ENCODE measurements at places on chromosomes 4 and X.

- no peak for DNase-seq
Observed at GRCh38 chr4:93617606-93618005, 210.9 kb upstream of the ATOH1 start.

DNA sequence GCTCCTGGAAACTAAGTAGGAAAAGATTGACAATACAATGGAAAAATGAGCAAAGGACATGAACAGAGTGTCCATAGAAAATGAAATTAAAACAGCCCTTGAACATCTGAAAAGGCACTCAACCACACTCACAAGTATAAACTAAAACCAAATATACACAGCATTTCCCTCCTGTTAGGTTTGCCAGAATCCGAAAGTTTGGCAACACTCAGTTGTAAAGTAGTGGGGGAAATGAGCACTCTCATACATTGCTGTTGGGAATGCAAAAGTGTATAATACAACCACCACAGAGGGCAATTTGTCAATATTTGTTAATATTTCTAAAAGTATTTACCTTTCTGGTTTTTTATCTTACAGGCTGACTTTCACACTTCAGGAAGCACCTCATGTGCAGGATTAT lies 84.2 kb upstream of the TMEM164 start:
- no peak for DNase-seq

- no peak for DNase-seq
Observed at GRCh38 chr4:3077796-3078195, 3.3 kb downstream of the HTT start.

DNA sequence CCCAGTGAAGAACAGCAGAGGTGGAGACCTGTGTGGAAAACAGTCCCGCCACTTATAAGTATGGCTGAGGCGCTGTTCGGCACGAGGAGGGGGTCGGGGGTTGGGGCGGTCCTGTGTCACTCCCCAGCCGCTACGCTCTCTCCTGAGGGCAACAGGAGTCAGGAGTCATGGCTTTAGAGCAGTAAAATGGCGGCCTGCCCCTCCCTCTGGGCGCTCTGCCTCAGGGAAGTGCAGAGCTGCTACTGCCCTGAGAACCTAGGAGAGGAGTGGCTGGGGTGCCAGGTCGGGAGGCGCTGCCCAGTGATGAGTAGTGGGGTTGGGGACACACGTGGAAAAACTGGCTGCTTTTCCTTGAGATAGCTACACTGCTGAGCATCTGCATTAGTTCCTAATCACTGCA lies 551.2 kb upstream of the AMOT start:
- no peak for DNase-seq

- peak; percentile 94 for DNase-seq
Observed at GRCh38 chr4:113762186-113763028, 869 bp upstream of the CAMK2D start.

DNA sequence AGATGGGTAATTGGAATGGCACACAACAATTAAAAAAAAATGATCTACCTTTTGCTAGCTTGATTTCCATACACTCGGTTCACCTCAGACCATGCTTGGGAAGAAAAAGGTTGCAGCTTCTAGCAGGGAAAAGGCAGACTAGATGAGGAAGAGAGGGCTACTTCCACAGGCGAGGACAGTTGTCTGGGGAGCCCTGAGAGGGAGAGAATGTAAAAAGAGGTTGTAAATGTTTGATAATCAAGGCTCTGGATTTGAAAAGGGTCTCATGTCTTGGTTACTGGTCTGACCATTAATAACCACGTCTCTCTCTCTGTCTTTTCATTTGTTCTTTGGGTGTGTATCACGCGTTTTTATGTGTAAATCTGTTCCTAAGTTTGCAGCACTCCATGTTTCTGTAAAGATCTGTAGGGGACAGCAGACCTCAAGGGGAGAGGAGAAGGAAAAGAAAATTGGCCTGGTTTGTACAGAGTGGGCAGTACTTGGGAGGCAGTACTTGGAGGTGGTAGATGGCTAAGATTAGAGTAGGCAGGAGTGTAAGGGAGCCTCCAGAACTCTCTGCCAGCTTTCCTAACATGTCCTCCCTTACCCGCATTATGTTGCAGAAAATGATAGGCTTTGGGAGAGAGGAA lies 750 bp downstream of the ARMCX5 start:
- DNase-seq, result no peak

DNA sequence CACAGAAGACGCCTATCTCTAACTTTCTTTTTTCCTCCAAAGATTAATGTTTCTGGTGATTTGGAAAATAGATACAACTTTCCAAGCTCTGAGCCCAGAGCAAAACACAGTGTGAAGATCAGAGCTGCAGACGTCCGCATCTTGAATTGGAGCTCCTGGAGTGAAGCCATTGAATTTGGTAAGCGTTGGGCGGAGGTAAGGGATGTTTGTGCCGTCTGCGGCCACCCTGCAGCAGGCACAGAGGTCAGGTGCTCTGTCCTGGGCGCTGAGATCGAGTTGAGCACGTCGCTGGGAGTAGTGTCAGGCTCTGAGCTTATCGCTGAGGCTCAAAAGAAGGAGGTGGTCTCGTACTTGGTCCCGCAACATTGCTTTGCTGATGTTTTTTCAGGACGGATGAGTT lies 31.8 kb downstream of the CSF2RA start:
- no peak for DNase-seq

DNA sequence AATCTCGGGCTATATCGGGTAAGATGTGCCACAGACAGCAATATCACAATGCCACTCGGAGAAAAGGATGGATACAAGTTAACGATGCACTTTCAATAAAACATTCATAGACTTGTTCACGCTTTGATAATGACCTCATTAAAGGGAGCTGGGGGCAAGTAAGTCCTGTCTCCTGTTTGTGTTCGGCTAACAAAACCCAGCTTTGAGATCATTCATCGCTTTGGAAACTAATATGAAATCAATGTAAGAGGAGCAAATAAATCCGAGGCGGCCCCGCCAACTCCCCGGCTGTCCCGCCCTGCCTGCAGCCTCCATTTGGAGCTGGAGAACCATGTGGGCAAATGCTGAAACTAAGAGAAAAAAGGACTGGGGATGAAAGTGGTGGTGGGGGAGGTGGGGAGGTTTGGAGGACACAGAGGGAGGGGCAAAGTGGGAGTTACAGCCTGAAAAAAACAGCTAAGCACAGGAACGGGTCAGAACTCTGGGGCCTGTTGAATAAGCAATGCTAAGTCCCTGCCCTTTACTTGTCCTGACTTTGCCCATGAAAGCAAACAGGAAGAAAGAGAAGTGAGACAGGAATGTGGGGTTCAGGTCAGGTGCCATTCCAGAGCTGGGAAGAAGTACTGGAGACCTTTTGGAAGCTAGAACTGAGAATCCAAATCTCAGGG lies 3.5 kb upstream of the GSX2 start:
- DNase-seq, result no peak

DNA sequence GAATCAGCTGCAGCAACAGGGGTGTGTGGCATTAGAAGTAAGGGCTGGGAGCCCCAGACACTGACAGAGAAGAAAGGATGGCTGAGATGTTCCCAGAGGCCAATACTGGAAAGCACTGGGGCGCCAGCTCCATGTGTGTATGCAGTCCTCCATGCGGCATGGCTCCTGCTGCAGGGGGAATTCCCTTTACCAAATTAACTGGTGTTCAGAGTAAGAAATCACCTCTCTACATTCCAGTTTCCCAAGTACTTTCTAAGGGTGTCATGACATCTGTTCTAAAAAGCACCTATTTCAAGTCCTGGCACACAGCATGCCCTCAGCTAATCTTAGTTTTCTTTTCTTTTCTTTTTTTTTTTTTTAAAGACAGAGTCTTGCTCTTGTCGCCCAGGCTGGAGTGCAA lies 98.0 kb downstream of the MAML3 start:
- no peak for DNase-seq

GRCh38 chr4:1726146-1726934 lies 5.0 kb downstream of the TACC3 start:
- DNase-seq, result peak; percentile 79

GRCh38 chr4:39166669-39167068 lies 15.7 kb upstream of the WDR19 start:
- DNase-seq, result no peak

- no peak for DNase-seq
Observed at GRCh38 chrX:19987856-19988255, 3.0 kb downstream of the BCLAF3 start.

DNA sequence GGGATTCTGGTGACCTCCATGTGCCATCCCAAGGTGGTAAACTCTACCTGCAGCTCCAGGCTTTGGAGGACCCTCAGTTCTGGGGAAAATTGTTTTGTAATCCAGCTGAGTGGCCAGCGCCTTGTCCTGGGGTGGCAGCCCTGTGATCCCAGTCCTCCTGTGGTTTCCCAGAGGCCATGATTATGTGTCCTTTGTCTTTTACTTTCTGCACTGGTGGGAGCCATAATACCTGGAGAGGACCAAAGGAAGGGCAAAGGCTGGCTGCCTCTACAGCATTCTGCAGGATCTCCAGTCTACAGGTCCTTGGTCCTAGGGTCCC lies 64.0 kb downstream of the NBDY start:
- DNase-seq, result no peak

- DNase-seq, result no peak
Observed at GRCh38 chr4:85823295-85823694, 348.3 kb downstream of the ARHGAP24 start.

DNA sequence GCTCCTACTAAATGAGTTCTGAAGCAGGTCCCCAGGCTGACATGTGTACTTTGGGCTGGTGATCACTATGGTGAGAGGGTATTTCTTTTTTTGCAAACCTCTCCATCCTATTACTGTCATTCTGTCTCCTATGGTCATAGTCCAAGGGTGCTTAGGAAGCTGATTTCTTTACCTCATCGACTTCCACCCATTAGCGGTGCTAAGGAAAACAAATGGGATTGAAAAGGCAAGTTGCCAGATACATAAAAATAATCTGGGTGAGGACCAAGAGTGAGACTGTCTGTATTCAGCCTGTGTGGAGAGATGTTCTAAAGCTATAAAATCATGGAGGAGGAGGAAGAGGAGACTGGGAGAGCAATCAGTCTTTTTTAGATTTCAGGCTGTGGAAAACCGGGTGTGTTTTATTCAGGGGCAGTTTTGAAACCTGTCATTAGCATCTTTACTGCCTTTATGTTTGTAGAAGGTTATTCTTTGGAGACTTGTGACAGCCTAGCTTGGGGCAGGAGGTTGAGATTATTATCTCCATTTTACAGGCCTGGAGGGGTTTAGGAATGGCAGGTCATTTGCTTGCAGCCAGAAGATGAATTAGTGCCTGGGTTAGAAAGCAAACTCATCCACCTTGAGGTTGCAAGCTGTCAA lies 1.9 kb downstream of the TMEM164 start:
- no peak for DNase-seq

DNA sequence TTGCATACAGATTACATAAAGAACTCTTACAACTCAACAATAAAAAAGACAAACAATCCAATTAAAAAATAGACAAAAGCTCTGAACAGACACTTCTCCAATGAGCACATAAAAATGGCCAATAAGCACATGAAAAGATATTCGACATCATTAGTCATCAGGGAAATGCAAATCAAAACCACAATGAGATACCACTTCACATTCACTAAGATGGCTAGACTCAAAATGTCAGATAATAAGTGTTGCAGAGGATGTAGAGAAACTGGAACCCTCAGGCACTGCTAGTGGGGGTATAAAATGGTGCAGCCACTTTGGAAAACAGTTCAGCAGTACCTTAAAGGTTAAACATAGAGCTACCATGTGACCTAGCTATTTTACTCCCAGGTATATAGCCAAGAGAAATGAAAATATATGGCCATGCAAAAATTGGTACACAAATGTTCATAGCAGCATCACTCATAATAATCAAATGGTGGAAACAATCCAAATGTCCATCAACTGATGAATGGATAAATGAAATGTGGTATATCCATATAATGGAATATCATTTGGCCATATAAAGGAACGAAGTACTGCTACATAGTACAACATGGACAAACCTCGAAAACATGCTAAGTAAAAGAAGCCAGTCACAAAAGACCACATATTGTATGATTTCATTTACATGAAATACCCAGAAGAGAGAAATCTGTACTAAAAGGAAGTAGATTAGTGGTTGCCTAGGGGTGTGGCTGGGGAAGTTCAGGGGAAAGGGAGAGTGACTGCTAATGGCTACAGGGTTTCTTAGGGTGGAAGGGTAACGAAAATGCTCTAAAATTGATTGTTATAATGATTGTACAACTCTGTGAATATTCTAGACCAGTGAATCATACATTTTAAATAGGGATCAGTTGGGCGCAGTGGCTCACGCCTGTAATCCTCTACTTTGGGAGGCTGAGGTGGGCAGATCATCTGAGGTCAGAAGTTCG lies 29.4 kb downstream of the SASH3 start:
- no peak for DNase-seq

- no peak for DNase-seq
Observed at GRCh38 chrX:10254739-10255138, 98.0 kb downstream of the CLCN4 start.

DNA sequence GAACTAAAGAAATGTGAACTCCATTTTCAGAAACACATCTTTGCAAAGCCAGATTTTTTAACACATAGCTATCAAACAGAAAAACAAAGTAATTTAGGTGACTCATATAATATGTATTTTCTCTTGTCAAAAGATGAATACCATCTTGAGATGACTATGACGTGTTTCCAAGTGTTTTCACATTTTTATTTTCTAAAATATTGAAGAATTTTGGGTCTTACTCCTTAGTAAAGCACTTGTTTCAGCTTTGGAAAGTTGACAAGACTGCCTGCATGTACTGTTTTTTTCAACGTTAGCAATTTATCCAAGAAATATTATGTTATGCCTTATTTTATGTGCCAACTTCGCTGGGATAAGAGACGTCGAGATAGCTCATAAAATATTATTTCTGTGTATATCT lies 733.9 kb upstream of the EPHA5 start:
- no peak for DNase-seq

DNA sequence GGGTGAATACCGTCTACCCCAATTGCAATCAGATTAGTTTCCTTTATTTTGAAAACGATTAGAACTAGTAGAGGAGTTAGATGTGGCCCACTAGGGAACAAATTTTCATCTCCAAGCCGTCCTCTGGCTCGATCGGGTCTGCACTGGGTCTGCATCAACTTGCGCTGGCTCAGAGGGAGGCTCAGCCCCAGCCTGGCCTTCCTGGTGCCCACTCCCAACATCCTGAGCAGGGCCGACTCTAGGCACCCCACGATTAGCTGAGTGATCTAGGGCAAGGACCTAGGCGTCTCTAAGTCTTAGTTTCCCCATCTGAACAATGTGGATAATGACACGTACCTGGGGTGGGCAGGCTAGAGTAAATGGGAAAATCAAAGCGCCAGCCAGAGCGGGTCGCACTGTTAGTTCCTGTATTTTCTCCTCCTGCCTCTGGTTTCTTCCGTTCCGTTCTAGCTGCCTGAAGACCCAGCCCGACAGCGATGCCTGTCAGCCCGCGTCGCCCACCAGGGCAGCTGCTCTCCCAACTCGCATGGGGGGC lies 7.7 kb upstream of the HAND2 start:
- DNase-seq, result no peak

GRCh38 chr4:5660185-5660584 lies 48.2 kb downstream of the EVC2 start:
- no peak for DNase-seq

- DNase-seq, result no peak
Observed at GRCh38 chr4:138897811-138898226, 117.8 kb upstream of the NOCT start.

DNA sequence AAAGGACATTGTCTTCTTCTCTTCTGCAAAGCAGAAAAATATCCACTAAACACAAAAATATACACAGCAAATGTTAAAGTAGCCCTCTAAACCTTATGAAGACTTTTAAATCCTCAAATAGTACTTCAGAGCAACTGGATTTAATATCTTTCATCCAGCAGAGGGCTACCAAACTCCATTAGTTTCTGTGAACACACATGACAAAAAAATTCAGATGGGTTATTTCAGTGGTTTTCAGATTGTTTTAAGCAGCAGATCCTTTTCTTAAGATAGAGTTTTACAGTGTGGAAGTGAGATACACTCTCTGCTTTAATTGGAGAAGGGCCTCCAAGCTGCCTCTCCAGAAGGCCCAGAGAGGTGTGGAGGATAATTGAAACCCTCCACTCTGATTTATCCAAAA lies 56.7 kb downstream of the ANK2 start:
- no peak for DNase-seq

All from C1 segment of cervical spinal cord (tissue), 14 donors.